ENCODE measurements at places on chromosomes 1 and 21. TPM values are rescaled to one million over a fixed set of nuclear protein-coding genes. Genes with fewer than 3 reads are reported as not detected.

GRCh38 chr1:220952961-220953643 lies 73.9 kb downstream of the HLX start:
- DNase-seq: no peak

GRCh38 chr1:12480748-12481362 lies 137.2 kb downstream of the DHRS3 start:
- peak; percentile 40 for DNase-seq

DNA sequence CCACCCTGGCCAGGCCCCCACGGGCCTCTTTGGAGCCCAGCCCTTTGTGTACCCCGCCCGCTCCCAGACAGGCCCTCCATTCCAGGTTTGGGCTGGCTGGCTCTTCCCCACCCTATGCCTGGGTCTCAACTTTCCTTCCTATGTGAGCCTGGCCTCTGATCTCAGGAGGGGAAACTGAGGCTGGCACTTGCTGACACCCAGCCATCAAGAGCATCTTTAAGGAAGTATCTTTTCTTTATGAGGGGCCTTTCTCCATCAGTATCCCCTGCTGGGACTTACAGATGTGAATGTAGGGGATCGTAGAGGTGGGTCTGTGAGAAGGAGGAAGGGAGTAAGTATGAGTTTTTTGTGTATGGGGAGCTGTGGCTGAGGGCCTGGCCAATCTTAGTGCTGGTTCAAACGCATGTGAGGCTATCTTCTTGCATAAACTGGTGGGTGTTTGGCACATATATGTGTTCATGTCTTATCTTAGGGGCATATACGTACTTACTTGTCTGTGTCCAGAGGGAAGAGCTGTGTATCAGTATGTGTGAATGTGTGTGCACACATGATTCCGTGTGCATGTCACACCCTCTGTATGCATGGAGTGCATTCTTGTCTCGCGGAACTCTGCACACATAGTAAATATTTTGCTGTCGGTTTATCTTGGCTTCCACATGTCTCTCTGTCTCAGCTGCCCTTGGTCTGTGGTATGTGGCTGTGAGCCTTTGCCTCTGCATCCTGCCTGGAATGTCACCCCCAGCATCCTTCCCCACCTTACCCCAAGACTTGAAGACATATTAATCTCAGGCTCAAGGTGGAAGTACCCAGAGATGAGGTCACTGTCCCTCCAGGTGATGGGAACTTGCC lies 5.4 kb downstream of the NECTIN4 start:
- no peak for DNase-seq

DNA sequence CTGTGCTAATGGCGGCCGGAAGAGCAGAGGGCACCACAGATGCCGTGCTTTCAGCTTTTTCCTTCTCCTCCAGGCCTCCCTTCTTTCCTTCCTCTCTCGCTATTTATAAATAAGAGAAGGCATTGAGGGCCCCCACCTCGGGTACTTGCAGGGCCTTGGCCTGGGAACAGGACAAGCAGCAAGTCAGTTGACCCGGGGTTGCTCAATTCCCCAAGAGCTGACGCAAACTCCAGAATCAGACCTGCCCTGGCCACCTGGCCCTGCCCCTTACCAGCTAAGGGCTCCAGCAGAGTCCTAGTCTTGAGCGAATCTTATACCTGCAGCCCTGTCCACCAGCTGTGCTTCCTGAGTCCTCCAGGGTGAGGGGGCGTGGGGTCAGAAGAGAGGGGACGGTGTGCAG lies 13.5 kb downstream of the TNFRSF1B start:
- DNase-seq: no peak

- no peak for DNase-seq
These were observed 5.5 kb downstream of the TRAPPC10 start for GRCh38 chr21:44017601-44018000.

Gene NLRP3
- 1.0 TPM for total RNA-seq

GRCh38 chr1:111204201-111204982 lies 3.9 kb upstream of the DENND2D start:
- peak; percentile 77 for DNase-seq

GRCh38 chr1:172107316-172107975 lies 266.1 kb downstream of the DNM3 start:
- DNase-seq: no peak

DNA sequence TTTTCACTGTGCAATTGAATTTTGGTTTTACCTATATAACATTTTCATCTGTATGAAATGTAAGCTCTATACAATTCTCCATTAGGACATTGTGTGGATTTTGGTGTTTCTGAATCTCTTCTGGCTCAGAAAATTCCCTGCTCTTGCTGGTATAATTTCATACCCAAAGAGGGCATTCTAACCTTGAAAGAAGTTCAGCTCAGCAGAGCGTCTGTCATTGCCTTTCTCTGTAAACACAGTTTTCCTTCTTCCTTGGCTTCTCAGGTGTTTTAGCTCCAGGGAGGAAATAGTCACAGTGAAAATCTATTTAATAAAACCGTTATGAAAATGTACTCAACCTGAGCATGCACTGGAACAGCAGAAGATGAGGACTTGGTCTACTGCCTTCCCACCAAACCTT lies 16.0 kb downstream of the DISC1 start:
- DNase-seq: no peak
